ENCODE measurements at places on chromosomes 16 and 17.
A peak's percentile ranks its signal among the peaks of the same experiment; 100 is the strongest.

DNA sequence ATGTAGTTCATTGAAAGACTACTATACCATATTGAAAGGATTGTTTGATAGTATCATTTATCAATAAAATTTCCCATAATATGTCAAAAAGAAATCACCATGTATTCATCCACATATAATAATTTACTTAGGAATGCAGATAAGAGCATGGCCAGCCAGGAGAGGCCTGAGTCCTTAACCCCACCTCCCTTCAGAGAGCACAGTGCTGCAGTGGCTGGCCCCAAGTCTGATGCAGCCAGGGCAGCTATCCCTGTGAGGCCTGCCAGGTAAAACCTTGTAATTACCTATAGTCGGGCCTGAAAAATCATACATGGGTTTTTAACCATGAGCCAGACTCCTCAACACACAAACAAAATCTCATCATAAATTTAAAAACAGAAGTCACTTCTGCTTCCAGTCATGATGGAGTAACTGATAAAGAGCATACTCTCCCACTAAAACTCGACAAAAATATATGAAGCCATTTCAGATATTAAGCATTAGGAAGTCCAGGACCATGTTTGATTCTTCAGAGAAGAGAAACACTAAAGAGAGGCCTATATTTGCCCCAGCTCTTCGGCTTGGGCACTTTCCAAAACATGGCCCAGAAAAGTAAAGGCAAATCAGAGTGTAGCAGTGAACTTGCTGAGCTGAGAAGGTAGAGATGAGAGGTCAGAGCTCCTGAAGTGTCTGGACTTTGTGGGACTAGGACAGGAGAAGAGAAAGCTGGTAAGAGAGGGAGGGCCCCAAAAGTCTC is 40.9 kb upstream of the CCNF start:
- no peak for DNase-seq

DNA sequence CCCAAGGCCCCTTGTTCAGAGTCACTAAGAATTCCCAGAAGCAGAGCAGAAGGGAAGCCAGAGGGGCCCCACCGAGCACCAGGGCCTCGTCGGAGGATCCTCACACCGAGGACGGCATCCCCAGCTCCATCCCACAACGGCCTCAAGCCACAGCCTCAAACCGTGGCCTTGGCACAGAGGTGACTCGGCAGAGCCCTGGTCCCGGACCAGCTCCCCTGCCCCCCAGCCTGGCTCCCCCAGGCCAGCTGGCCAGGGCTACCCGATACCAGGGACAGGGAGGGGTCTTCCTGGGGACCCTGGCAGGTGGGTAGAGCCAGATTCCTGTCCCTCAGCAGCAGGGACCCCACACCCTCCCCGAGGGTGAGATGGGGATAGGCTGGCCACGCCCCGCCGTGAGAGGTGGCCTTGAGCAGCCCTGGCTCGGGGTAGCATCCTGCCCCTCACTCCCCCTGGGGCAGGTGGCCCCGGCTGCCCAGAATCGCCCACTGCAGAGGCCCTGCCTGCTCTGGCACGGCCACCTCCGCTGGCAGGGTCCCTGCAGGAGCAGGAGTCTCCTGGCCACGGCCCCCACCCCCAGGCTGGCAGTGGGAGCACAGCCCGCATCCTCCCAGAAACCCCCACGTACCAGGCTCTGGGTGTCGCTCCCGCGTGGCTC is 5.6 kb upstream of the PVALEF start:
- no peak for DNase-seq

- DNase-seq = no peak
Measured at GRCh38 chr17:69884356-69884755, 190.7 kb upstream of the KCNJ16 start.

GRCh38 chr17:81656835-81657234 is 493 bp upstream of the PDE6G start:
- no peak for DNase-seq

DNA sequence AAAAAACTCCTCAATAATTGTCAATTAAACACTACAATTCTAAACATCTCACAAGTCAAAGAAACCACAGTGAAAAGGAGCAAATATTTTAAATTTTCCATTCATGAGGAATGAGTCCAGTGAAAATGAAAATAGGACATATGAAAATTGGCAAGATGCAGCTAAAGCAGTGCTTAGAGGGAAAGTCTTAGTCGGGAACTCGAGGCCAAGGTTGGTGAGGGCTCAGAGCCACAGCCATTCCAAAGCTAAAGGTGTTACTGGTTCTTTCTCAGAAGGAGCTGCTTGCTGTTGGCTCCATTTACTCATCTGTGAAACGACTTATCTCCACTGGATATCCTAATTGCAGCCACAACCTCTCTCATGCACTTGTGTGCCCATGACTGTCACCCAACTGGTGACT is 6.5 kb downstream of the SLC38A8 start:
- DNase-seq = no peak

DNA sequence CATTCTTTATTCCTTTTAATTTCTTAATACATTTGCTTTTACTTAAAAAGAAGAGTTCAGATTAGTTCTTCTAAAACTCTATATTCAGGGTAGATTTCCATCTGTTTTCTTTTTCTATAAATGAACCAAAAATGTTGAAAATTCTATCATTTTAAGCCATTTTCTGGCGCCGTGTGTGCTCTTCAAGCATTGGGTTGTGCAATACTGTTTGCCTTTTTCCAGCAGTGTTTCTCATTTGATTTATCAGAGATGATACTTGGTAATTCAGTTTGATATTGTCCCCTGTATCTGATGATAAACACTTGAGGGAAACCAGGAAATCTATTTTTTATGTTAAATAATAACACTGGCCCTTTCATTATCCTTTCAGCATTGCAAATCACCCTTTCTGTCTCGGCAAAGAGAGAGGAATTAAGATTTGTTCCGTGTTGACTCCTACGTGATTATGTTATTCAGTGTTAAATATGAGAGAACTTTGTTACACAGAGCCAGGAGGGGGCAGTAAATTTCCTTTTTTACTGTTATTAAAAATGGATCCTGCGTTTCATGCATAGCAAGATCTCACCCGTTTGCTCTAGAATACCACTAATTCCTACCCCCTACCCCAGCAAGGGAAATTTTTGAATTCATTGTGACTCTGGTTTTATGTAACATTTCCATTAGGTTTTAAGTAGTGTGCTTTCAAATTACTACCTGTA is 606.9 kb upstream of the RBFOX1 start:
- DNase-seq = no peak

DNA sequence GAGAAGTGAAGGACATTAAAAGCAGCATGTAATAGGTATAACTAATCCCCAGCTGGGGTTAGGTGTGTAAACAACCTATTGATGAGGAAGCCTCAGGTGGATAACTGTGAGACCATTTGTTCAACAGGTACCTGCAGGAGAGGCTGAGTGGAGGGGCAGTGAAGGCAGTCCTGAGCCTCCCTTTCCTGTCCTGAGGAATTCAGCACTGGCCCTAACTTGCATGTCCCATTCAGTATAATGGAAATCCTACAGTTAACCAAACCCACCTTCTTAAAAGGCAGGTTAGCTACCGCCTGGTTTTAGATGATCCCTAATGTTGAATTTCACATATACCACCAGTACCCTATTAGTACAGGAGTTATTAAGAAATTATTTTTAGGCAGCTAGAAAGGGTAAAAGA is 225.9 kb upstream of the GOT2 start:
- DNase-seq = no peak

- no peak for DNase-seq
Measured at GRCh38 chr16:67464565-67464964, 16.4 kb downstream of the ATP6V0D1 start.

DNA sequence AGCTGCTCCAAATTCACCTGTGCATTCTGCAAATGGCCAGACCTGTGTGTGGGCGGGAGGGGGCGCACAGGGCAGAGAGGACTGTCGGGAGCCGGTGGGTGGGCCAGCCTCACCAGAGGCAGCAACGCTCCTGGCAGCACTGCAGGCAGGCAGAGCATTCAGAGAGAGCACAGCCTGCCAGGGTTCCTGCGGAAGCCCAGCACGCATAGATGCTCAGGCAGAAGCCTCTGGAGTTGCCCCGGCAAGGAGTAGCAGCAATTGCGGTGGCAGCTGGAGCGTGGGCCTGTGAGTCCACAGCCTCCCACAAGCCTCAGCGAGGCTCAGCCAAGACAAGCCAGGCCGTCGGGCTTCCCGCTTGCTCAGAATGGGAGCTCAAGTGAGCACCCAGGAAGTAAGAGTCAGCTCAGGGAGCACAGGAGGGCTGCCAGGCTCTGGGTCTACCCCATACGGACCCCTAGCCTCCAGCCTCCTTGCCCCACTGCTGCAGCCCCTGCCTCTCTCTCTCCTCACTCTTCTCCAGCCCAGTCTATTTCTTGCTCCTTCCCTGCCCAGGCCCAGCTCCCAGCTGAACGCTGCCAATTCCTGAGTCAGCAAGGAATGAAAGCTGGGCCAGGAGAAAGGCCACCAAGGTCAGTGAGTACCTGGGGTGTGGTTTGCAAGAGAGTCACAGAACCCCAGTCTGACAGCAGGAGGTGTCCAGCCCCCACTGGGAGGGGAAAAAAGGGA is 9.6 kb downstream of the EMC6 start:
- peak; percentile 73 for DNase-seq

- DNase-seq = no peak
Measured at GRCh38 chr16:17369421-17370222, 101.1 kb downstream of the XYLT1 start.

DNA sequence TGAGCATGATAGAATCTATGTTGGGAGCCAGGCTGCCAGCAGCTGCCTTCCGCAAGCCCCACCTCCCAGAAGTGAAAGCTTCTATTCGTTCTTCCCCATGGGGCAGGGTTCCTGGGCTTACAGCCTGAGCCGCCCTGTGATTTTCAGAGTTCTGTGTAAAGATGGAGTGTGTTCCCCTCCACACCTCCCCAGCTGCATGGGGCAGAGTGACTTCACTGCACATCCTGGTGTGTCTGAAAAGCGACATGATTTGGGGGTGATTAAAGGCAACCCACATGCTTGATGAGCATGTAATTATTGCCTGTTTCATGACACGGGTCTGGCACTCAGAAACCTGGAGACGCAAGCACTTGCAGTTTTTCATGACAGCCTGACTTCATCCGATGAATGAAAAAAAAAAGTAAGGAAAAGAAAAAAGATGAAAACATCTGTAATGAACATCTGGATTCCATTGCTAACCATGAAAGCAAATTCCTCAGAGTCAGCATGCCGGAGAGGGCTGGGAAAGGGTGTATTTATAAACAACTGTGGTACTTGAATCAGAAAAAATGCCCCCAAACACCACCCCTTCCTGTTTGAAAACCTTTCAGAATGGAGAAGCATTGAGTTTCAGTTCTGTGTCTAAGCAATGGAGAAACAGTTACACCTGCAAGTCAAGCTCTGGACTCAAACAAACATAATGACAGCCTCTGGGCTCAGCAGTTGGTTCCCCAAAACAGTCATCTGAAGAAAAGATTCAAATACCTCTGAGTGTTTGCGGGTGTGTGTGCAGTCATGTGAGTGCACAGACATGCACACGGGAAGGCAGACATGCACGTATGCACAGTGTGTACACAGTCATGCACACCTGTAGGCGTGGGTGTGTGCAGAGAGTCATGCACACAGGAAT is 266.0 kb downstream of the ENGASE start:
- no peak for DNase-seq

GRCh38 chr17:4510618-4510941 is 11.9 kb downstream of the SPNS2 start:
- peak; percentile 17 for DNase-seq

DNA sequence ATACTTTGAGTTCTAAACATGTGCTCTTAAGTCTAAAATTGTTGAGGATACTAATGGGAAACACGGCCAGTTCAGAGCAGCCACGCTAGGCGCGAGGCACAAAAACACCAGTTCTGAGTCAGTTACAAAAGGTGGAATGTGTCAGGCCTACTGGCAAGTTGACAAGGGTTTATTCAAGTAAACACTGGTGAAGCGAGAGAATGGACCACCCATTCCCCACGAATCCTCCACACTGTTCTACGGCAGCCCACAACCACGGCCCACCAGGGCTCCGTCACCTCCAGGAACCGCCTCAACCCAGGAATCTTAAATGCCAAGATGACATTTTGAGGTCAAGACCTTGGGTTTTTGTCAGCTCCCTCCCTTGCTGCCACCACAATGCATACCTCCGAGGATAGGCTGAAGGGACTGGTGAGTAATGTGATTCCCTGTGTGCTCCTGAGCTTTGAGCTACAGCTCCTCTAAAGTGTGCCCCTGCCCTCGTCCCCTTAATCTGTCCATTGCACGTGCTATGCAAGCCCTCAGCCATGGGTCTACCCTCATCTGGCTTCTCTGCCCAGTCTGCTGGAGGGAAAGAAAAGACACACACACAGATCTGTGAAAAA is 28.5 kb upstream of the TRAP1 start:
- no peak for DNase-seq

GRCh38 chr17:45936610-45937009 is 42.3 kb downstream of the MAPT start:
- no peak for DNase-seq

DNA sequence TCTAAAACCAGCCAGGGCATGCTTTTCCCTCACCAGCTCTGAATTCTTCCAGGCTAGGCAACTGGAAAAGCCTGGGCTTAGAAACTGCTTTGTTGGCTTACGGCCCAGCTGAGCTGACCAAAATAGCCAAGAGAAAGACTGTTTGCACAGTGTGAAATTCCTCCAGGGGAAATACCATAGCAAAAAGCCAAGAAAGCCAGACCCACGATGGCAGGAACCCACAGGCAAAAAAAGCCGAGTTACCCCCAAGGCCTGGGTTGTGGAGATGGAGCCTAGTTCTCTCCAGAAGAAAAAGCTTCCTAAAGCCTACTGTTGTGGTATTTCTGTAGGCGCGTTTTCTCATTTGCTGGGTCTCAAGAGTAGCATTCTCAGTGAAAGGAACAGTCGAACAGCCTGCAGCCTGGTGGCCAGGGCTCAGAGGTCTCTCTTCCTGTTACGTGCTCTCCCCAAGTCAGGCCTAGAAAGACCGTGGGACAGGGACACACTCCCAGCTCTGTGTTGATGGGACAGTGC is 9.2 kb downstream of the SP2 start:
- DNase-seq = peak; percentile 64

GRCh38 chr17:77681861-77682260 is 276.6 kb upstream of the TNRC6C start:
- no peak for DNase-seq

DNA sequence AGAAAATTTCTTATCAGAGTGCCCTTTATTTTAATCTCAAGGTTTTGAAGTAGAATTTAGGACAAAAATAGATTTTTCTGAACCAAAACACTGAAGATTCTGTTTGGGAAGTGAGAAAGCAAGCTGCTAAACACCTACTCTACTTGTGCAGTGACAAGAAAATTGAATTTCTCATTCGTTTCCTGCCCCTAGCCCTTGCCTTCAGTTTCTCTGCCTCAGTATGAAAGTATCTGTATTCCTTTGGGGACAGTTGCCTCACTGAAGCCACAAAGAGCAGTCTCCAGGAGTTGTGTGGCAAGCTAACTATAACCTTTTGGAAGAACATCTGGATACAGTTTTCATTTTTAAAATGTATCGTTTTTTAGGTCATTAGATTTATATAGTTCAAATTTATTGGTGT is 19.7 kb downstream of the MOSMO start:
- DNase-seq = no peak

Measured in occipital lobe (tissue), 3 donors.